ENCODE measurements at places on chromosomes 11 and 22. TPM values are rescaled to one million over a fixed set of nuclear protein-coding genes. Genes with fewer than 3 reads are reported as not detected.

- no peaks in the 10 kb centered on the region for H3K27me3 ChIP-seq
- no peak overlapping the region for H3K27ac ChIP-seq
- H3K4me3 ChIP-seq = no peak overlapping the region
- peaks cover 17% of the 10 kb centered on the region for H3K4me1 ChIP-seq
These were observed 62.8 kb downstream of the BCR start for GRCh38 chr22:23243006-23243573.

SERPINH1 gene
- 166 TPM for total RNA-seq

ALKBH3 gene
- 29.3 TPM for total RNA-seq

DNA sequence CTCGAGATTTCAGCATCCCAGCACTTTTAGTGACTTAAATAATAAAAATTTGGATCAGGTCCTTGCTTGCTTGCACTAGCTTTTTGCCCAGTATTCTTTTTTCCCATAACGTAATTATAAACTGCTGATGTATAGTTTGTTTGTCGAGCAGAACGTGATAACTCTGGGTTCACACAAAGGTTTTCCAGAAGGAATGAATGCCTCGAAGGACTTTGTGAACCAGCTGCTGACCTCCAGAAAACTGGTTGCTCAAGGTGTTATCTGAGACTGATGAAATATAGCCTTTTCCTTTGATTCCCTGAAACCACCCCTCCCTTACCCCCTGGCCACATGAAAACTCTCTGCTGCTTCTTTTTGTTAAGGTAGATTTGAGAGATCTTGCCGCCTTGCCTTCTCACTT lies 229.1 kb upstream of the CARD18 start:
- no peaks in the 10 kb centered on the region for H3K36me3 ChIP-seq
- H3K4me3 ChIP-seq = no peak overlapping the region
- peak; percentile 6 for DNase-seq

- H3K27ac ChIP-seq = no peak overlapping the region
- DNase-seq = no peak
- no peaks in the 10 kb centered on the region for H3K4me1 ChIP-seq
- no peak overlapping the region for H3K4me3 ChIP-seq
These were observed 181.5 kb downstream of the FAM76B start for GRCh38 chr11:95608093-95608492.

DNA sequence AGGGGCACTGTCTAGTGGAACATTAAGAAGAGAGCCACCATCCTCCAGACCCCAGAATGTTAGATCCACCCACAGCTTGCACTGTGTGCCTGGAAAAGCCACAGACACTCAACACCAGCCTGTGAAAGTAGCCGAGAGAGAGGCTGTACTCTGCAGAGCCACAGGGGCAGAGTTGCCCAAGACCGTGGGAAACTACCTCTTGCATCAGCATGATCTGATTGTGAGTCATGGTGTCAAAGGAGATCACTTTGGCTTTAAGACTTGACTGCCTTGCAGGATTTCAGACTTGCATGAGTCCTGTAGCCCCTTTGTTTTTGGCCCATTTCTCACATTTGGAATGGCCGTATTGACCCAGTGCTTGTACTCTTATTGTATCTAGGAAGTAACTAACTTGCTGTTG lies 115.9 kb upstream of the CCDC179 start:
- peak; percentile 80 for DNase-seq
- no peaks in the 10 kb centered on the region for H3K27me3 ChIP-seq
- H3K4me1 ChIP-seq = peaks cover 15% of the 10 kb centered on the region
- H3K4me3 ChIP-seq = no peak overlapping the region
- H3K36me3 ChIP-seq = no peaks in the 10 kb centered on the region

PANX3 gene
- not detected for total RNA-seq

DNA sequence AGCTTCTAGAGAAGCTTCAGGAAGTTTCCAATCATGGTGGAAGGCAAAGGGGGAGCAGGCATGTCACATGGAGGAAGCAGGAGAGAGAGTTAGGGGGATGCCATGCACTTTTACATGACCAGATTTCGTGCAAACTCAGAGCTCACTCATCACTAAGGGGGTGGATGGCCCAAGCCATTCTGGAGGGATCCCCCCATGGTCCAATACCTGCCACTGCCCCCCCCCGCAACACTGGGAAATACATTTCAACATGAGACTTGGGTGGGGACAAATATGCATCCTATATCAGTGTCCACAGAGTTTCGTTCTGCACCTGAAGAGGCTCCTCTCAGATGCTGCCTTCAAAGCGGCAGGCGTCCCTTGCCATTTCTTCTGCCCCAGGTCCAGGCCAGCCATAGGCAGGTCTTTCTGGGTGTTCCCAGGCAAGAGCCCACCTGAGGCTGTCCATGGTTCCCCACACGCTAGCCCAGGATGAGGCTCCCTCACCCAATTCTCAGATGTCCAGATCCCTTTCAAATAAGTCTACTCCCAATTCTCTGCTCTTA lies 1344.3 kb downstream of the TBC1D22A start:
- no peaks in the 10 kb centered on the region for H3K36me3 ChIP-seq
- H3K4me1 ChIP-seq = no peaks in the 10 kb centered on the region
- no peak overlapping the region for H3K27ac ChIP-seq
- H3K4me3 ChIP-seq = no peak overlapping the region
- no peaks in the 10 kb centered on the region for H3K27me3 ChIP-seq

LGR4 gene
- 120 TPM for total RNA-seq

- DNase-seq = no peak
- no peak overlapping the region for H3K4me3 ChIP-seq
- no peaks in the 10 kb centered on the region for H3K27me3 ChIP-seq
- H3K27ac ChIP-seq = no peak overlapping the region
- no peaks in the 10 kb centered on the region for H3K4me1 ChIP-seq
These were observed 25.9 kb downstream of the SCUBE1 start for GRCh38 chr22:43317239-43317638.

FGF4 gene
- total RNA-seq = not detected

DNA sequence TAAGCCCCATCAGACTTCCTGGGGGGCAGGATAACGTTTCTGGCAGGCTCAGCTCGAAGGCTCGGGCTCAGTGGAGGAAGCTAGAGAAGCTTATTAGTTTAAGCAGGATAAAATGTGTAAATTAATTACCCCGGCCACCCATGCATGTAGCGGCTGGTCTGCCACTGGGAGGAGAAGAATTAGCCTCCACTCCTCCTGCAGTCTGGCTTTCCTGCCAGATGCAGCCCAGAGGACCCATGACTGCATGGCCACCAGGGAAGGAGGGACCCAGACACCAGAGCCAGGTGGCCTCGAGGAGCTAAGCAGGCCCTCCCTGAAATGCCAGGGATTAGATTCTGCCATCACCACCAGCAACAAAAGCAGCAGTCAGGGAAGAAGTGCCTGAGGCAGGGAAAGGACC lies 32.3 kb downstream of the TRIM29 start:
- H3K4me3 ChIP-seq = no peak overlapping the region
- H3K4me1 ChIP-seq = no peaks in the 10 kb centered on the region
- H3K27ac ChIP-seq = no peak overlapping the region
- no peak for DNase-seq

GRCh38 chr11:118448294-118448693 lies 12.0 kb downstream of the KMT2A start:
- H3K4me1 ChIP-seq = peaks cover 23% of the 10 kb centered on the region
- no peaks in the 10 kb centered on the region for H3K27me3 ChIP-seq
- no peak for DNase-seq
- no peak overlapping the region for H3K27ac ChIP-seq

Measured in body of pancreas (tissue), 4 donors.